Activated T-cell treated with anti-CD3 and anti-CD28 coated beads, Interleukin-2, amount 50 U/mL, for 48 hours (primary cell): ENCODE measurements at places on chromosomes 5 and 9.

GRCh38 chr5:80973027-80973426 lies 12.9 kb downstream of the RASGRF2 start:
- no peak for DNase-seq

DNA sequence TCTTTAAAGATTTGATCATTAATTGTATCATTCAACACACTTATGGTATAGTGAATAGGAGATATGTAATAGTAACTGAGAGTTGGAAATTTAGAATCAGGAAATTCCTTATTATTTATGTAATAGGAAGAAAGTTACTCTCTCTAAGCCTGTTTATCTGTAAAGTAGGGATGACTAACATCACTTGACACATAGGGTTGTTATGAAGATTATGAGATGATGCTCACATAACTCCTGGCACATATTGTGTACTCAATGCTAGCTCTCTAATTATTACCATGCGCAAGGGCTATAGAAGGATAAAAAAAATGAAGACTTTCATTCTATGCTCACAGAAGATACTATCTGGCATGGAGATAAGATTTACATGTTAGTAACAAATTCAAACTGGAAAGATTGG lies 149.9 kb downstream of the ISOC1 start:
- DNase-seq, result no peak

- no peak for DNase-seq
Measured at GRCh38 chr9:99438596-99438995, 216.5 kb downstream of the SEC61B start.

DNA sequence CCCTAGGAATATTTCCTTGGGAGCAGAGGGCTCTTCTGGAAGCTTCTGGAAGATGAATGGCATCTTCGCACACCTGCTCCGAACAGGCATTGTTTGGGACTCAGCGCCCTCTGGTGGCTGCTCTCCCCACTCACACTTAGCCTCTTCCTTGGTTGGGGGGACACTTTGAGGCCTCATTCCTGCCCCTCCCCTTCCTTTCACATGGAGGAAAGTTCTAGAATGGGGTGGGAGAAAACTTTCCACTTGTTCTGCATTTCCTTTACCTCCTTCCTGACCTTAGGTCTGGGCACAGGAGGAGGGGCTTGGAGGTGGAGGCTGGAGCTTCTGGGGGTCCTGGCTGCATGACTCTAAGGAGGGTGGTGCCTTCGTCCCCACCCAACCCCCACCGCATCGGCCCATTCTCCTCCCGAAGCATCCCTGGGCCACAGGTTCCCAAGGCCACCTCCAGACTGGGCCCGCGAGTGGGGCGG lies 19.3 kb upstream of the SMIM32 start:
- peak; percentile 63 for DNase-seq

DNA sequence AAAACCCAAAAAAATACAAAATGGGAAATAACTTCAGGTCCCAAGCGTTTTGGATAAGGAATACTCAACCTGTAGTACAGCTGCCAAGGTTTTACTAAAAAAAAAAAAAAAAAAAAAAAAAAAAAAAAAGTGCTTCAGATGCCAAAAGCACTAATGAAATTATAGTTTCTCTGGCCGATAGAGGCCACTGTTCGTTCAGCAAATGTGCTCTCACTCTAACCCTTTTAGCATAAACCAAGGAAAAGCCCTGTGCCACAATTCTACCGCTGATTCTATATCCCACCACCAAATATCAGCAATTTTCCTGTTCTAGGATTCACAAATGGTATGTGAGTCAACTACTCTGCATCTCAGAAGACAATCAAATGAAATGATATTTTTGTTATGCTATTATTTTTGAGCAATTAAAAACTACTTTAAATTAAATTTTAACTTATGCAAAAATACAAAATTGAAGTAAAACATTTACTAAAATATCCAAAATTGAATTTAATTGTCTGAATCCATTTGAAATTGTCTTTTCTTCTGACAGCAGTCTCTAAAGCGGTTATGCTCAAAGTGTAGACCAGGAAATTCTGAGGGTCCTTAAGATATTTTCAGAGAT lies 79.8 kb downstream of the RICTOR start:
- DNase-seq, result no peak

GRCh38 chr9:90259311-90260246 lies 383.0 kb downstream of the DIRAS2 start:
- no peak for DNase-seq

- DNase-seq, result no peak
Measured at GRCh38 chr9:92781899-92782298, 17.3 kb upstream of the BICD2 start.

GRCh38 chr5:150540615-150541396 lies 32.9 kb downstream of the NDST1 start:
- DNase-seq, result no peak

- no peak for DNase-seq
Measured at GRCh38 chr9:73805111-73805510, 653.4 kb downstream of the ANXA1 start.

DNA sequence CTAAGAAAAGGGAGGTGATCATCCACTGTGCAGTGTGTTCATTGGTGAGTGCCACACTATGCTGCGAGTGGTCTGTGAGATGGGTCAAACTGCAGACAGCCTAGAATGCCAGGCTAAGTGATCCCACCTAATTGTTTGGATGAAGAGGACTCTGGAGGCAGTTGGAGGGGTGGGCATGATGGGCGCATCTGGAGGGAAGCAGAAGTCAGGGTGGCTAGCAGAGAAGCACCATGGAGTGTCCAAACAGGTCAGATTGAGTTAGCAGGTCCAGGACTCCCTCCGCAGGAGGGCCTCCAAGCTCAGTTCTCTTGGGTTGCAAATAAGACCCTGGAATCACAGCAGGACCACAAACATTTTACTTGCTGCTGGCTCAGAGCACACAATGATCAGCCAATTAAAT lies 19.9 kb upstream of the ANGPTL2 start:
- DNase-seq, result no peak

DNA sequence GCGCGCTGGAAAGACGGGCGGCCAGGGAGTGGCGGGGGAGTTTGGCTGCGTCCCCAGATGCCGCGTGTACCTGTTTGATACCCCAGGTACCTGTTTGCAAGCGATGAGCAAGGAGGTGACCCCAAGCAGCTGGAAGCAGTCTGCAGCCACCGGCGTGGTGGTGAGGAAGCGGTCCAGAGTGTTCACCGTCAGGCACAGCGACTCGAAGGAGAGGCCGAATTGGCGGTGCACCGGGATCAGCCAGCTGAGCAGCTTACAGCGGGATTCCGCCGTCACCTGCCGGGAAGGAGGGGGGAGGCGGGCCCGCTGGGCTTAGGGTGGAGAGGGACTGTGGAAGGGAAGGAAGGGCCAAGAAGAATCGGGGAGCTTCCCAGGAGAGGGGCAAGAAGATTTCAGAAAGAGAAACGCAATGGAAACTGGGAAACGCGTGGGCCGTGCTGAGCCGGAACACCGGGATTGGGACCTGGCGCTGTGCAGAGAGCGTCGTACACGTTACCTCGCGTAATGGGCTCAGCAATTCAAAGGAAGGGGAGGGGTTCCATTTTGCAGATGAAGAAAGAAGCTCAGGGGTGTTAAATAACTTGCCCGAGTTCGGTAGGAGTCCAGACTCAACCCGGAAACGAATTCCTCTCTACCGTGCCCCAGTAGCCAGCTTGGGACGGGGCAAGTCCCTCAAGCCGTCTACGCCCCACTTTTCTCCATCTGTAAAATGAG lies 980 bp downstream of the CCNO start:
- peak; percentile 37 for DNase-seq

- no peak for DNase-seq
Measured at GRCh38 chr5:34626036-34626435, 30.1 kb upstream of the RAI14 start.

- no peak for DNase-seq
Measured at GRCh38 chr5:87113861-87114260, 153.8 kb upstream of the RASA1 start.

DNA sequence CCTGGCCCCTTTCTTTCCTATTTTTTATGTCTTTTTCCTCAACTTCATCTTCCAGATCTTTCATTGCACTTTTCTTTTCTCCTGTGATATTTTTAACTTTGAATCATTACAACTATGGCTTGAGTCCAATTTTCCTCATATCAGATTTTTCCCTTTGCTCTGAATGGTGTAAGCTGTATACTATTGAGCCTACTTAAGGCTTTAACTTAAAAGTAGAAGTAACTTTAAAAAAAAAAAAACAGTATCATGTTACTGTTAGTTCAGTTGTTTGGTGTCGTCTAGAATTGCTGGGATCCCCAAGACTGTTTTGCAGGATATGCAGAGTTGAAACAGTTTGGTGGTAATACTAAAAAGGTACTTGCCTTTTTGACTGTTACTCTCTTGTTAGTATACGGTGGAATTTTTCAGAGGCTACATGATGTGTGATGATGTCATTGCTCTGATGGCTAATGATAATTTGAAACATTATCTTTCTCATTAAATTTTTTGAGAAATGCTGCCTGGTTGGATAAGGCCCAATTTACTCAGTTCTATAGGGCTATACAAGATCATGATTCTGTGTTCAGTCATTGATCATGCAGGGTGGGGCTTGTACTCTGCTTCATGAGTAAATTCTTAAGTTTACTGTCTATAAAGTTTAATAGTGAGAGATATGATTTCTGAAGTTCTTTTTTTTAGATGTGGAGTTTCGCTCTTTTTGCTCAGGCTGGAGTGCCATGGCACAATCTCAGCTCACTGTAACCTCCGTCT lies 8.8 kb downstream of the NAA35 start:
- no peak for DNase-seq

- no peak for DNase-seq
Measured at GRCh38 chr9:123378025-123378424, 22.0 kb downstream of the CRB2 start.

- DNase-seq, result no peak
Measured at GRCh38 chr9:120971938-120972337, 45.3 kb upstream of the TRAF1 start.

- DNase-seq, result no peak
Measured at GRCh38 chr9:1077616-1078015, 27.5 kb downstream of the DMRT2 start.

DNA sequence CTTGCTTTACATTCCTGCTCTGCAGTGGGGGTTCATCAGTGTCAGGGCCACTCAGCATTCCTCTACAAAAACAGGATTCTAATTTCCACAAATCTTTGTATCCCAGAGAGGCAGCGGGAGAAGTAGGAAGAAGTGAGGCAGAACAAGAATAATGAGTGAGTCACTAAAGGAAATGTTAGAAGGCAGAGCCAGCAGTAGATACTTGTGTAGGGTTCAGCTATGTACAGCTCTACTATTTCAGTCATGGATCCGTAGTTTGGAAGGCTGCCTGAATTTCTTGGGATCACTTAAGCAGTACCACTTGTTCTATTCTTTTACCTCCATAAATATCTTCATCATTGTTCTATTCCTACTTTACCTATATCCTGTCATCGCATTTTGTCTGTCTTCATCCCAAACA lies 246.3 kb upstream of the TLE4 start:
- DNase-seq, result no peak

DNA sequence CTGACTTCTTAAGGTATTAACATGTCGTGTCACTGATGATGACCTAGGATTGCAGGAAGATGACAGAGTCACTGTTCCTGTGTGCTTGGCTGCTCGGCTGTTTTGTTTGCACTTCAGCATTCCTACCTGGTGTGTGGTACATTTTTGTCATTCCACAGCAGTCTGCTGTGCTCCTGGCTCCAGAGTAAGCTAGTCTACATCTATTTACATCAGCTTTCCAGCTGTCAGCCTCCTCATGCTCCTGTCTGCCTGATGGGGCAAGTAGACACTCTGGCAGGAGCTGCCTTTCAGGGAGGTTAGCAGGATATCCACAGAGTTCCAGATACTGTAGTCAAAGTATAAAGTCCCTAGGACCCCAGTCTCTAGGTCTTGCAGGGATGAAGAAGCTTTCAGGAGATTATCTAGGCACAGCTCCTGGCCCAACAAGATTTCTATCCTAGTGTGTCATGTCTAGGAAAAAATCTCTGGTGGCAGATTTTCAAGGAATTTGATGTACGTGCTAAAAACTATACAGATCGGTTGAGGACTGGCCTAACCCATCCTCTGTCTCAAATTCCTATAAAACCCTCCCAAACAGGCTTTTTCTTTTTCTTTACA lies 28.4 kb downstream of the RUSC2 start:
- no peak for DNase-seq
